Activated CD4-positive, CD25-positive, alpha-beta regulatory T cell treated with anti-CD3 and anti-CD28 coated beads, Interleukin-2, amount 50 U/mL, for 72 hours (primary cell): ENCODE measurements at places on chromosomes 16 and 17.
A peak's percentile ranks its signal among the peaks of the same experiment; 100 is the strongest.

- no peak for DNase-seq
Observed at GRCh38 chr16:35798885-35799426, 2339.5 kb downstream of the TP53TG3F start.

- peak; percentile 79 for DNase-seq
Observed at GRCh38 chr17:7436556-7437368, 1.5 kb downstream of the TMEM102 start.

DNA sequence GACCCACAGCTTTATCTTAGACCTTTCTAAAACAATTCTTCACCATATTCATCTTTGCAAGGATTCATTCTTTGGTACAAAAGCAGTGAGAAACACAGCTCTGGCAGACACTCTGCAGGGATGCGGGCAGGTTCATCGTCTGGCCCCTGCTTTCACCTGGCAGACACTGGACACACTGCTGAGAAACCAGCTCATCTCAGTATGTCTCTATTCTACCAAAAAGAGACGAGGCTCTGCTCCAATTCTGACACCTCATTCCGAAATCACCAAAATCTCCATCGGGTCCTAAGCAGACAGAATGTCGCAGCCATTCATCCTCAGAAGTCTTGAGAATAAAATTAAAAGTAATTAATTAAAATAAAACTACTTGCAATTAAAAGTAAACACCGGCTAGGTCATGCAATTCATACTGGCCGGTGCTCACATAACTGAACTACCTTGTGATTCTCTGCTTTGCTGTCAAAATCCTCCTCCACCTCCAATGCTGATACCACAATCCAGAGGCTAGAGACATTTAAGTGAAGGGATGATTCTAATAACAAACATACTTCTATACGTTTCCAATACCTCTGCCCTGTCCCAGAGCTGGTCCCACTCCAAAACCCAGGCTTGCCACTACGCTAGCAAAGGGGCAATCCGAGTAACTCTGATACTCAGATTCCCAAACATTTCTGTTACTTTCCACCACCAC lies 1.3 kb downstream of the RNF157 start:
- DNase-seq = no peak

GRCh38 chr16:82041542-82041941 lies 6.5 kb downstream of the HSD17B2 start:
- DNase-seq = no peak

DNA sequence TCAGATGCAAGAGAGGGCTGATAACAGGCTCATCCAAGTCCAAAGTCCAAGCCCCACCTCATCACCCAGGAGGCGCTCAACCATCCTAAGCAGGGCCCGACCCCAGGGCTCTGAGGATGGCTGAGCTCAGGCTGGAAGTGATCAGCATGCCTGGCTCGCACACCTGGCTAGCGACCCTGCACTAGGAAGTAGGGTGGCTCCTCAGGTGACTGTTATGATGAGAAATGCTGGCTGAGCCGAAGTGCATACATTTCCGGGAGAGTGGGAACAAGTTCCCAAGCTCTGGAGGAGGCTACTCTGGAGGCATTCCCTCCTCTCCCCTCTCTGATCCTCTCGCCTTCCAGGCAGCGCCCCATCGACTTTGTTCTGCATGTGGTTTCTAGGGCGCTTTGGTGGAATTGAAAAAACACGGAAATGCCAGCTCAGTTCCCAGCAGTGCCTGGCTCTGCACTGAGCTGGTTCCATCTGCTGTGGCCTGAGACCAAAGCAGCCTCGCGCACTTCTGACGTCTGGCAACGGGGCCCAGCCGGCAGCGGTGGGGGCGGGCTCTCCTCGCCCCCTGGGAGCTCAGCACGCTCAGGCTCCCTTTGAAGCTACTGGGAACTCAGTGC lies 130.3 kb downstream of the IRF8 start:
- no peak for DNase-seq

- DNase-seq = no peak
Observed at GRCh38 chr16:50323335-50324011, 45.3 kb downstream of the BRD7 start.

GRCh38 chr17:10126616-10127501 lies 71.5 kb downstream of the GAS7 start:
- no peak for DNase-seq

DNA sequence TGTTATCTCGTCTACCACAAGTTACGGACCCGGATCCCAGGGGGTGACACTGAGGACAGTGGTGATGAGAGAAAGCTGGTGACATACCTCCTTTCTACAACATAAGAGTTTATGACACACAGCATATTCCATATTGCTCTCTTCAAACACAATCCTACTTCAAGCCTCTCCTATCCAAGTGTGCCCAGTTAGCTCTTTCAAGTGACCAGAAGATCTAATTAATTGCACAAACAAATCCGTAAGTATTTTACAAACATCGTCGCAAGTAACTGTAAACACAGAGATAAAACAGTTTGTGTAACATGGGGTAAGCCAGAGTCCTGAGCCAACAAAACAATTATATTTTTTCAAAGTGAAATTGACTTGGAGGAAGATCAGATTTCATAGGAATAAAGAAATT lies 235.0 kb downstream of the CHD9NB start:
- DNase-seq = no peak
